ENCODE measurements at places on chromosomes 4 and X.

DNA sequence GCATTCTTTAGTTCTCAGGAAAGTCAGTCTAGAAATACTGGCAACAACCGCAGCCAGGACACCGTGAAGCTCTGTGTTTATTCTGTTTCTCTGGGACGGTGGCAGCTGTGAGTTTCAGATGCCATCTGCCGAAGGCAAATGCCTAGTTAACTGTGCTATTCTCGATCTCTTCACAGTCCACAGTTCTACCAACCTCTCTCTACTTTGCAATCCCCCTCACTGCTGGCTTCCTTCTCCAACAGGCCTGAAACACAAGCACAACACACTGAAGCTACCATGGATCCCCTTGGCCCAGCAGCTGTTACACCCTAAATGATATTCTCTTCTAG lies 118.8 kb downstream of the ZNF827 start:
- no peak for DNase-seq

DNA sequence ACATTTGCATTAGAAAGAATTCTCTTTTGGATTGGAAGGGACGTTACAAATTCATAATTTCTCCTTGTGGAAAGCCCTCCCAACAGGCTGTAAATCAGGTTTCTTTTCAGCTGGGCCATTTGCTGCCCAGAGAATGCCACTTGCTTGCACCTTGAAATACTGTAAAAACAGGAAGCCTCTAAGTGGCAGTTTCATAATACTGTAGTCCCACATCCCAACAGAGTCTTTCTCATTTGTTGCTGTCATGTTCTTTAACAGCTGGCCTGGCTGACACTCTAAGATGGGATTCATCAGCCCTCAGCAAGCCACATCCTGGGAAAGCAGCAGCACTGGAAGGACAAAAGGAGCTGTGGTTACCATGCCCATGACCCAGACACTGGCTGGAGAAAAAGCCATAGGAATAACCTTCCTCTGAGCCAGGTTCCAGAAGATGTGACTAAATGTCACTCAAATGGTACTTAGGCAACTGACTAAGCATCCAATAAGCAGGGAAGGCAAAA lies 221.9 kb upstream of the MBNL3 start:
- DNase-seq: no peak

GRCh38 chr4:53059871-53060270 lies 197.8 kb downstream of the RASL11B start:
- no peak for DNase-seq

DNA sequence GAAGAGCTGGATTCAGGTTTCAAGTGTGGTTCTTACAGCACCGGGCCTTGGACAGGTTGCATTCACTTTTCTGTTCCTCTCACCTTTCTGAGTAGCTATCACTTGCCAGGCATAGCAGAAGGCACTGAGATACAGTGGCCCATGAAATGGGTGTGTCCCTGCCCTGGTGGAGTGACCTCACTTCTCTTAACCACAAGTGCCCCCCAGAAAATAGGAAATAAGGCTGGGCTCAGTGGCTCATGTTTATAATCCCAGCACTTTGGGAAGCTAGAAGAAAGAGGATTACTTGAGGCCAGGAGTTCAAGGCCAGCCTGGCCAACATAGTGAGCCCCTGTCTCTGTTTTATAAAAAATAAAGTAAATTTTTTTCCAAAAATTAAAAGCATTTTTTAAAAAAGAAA lies 101.7 kb upstream of the KIT start:
- DNase-seq: no peak

DNA sequence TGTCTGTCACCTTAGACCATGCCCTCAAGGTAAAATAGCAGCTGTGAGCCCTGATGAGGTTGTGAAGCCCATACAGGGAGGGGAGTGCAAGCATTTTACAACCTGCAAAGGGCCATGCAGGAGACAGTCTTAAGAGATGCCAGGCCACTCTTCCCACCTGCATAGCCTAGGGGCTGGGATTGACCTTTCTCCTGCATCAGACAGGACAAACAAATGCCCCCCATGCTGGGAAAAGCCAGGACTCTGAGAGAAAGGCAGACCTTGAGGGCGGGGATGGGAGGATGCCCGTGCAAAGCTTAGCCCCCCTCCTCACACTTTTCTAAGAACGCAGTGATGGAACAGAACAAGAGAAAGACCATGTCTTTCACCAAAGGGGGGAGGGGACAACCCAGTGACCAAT lies 137.9 kb upstream of the MAMLD1 start:
- no peak for DNase-seq

- DNase-seq: peak; percentile 68
Observed at GRCh38 chrX:56733459-56734046, 4.5 kb downstream of the NBDY start.

- peak; percentile 47 for DNase-seq
Observed at GRCh38 chr4:173025131-173025530, 143.5 kb upstream of the GALNT7 start.

- no peak for DNase-seq
Observed at GRCh38 chrX:46637938-46638337, 64.4 kb downstream of the CHST7 start.

DNA sequence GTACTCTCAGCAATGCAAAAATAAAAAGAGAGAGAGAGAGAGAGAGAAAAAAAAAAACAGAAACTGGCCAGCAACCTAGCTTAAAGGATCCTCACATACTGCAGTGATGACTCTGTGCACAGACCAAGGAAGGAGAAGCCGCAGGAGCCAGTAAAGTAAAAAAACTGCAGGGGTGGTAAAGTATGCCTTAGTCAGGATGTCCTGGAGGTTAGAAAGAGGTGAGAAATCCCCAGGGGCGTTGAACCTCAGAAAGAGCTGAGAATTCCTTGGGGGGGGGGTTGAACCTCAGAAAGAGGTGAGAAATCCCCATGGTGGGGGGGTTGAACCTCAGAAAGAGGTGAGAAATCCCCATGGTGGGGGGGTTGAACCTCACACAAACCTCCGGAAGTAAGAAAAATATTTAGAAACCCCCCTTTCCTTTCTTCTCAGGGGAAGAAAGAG lies 48.0 kb downstream of the MAGEA9 start:
- peak; percentile 68 for DNase-seq

DNA sequence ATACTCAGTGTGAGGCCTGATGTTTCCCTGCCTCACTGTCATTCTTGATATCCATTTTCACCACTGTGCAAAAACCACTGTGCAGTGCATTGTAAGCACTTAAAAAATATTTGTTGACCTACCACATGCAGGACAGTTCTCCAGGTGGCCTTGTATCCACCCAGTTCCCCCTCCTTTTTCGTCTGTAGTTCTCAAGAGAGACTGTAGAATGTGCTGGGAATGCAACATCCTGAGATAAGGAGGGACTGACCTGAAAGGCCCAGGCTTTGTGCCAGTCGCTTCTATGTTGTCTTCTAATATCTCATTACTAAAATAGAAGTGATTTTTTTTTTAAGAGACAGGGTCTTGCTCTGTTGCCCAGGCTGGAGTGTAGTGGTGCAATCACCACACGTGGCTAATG lies 21.7 kb upstream of the PAQR3 start:
- no peak for DNase-seq

- DNase-seq: no peak
Observed at GRCh38 chr4:3250956-3251690, 2.2 kb downstream of the MSANTD1 start.

DNA sequence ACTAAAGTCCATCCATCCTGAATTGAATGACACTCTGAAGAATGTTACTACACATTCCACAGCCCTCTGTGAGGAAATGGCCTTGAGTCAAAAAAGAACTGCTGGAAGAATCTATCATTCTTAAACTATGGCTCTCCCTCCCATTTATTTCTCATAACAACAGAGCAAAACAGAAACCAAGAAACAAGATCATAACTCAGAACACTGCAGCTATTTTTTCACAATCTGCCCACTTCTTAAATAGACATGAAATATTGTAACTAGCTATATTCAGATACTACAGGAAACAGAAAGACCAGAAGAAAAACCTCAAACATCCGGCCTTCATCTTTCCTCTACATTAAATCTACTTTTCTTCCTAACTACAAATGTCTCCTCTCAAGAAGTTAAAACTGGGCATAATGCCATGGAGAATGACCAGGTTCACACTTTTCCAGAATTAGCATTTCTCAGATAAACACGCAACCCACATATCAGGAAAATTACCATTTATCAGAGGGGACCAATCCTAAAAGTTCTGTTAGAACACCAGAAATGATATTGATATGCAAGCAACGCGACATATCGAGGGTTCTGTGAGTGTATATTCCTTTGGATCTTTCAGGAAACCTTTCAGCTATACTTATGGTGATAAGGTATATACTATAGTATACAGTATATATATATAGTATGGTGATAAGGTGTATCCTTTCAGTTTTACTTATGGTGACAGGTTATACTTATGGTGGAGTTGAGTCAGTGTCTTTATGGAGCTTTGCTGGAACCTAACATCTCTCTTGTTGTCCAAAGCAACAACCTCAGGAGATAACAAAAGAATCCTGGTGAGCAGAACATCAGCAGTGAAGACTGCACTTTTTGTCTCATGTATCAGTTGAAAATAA lies 60.4 kb upstream of the IRF2 start:
- no peak for DNase-seq

GRCh38 chrX:924017-924416 lies 288.4 kb downstream of the CRLF2 start:
- DNase-seq: no peak

- no peak for DNase-seq
Observed at GRCh38 chr4:187065396-187065795, 341.7 kb upstream of the FAT1 start.

DNA sequence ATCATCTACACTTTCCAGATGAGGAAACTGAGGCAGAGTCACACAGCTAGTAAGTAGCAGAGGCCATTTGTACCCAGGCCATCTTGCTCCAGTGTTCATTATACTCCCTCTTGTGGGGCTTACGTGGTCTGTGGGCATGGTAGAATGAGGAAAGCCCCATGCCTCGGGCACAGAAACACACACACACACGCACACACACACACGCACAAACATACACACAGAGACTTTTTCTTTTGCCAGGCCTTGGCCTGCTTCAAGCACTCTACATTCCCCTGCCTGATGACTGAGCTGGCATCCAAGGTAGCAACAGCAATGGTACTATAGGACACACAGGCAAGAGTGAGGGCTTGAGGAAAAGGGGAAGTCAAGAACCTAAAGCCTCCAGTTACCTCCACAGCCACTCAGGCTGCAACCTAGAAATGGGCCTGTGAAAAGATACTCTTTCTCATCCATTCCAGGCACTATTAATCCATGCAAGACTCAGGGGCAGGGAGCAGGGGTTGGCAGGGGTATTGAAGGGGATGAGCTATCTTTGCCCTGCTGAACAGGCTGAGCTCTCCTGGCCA lies 43.6 kb downstream of the STARD8 start:
- no peak for DNase-seq

- no peak for DNase-seq
Observed at GRCh38 chr4:54513741-54514140, 144.0 kb upstream of the KIT start.

- no peak for DNase-seq
Observed at GRCh38 chrX:150236327-150236726, 126.8 kb upstream of the MAMLD1 start.

DNA sequence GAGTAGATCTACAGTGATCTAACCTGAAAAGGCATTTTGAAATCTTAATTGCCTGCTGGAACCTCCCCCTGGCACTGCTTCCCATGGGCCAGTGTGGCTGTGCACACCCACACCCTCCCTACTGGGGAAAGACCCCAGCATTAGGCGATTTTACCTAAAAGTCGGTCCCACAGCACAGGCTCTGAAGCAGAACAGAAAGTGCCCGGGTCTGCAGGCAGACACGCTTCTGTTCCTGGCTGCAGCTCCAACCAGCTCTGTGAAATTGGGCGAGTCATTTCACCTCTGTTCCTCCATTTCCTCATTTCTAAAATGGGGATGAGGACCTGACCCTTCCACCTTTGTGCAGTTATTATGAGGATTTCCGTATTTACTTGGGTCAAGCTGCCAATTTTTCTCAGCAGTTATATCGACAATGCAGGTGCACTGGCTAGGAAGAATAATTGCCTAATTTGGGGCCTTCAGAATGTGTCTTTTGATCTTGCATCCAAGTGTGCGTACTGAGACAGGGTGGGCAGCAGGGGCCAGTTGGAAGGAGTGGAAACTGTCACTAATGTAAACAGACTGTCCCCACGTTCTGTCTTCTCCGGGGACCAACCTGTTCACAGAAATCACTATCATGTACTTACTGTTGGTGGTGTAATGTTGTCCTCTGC lies 7.1 kb downstream of the KLF3 start:
- no peak for DNase-seq

DNA sequence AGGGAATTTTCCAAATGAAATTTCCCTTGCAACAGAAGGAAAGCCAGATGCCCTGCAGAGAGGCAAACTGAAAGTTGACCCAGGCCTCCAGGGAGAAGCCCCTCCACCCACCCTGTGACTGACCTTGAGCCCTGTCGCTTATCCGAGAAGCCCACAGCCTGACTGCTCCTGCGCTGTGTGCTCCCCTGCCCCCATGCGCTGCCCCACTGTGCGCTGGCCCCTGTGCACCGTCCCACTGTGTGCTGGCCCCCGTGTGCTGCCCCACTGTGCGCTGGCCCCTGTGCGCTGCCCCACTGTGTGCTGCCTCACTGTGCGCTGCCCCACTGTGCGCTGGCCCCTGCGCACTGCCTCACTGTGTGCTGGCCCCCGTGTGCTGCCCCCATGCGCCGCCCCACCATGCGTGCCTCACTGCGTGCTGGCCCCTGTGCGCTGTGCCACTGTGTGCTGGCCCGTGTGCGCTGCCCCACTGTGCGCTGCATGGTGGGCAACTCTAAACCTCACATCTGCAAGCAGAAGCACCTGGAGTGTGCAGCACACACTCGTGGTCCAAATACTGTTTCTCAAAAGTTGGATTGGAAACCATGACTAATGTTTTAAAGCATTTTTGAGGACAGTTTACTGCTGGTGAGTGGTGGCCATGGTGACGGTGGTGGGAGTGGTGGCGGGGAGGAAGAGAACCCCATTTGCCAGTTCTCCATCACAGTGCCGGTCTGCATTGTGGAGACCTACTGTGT lies 8.3 kb upstream of the GRPEL1 start:
- no peak for DNase-seq

GRCh38 chr4:42360256-42360669 lies 37.0 kb upstream of the SHISA3 start:
- DNase-seq: no peak

DNA sequence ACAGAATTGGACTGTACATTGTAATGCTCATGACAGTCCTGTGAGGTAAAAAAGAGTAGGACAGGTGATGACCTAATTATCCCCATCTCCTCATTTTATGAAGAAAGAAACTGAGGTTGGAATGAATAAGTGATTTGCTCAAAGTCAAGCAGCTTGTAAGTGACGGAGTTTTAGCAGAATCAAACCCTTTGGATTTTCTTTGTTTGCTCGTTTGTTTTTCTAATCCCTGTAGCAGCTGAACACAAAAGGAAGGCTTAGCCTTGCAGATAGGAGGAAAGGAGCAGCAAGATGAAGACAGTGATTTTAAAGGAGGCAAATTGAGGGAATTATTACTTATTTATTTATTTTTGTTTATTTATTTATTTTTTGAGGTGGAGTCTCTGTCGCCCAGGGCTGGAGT lies 528.4 kb upstream of the AMOT start:
- DNase-seq: no peak

- no peak for DNase-seq
Observed at GRCh38 chr4:167111622-167112021, 122.7 kb downstream of the SPOCK3 start.

- DNase-seq: no peak
Observed at GRCh38 chr4:169399976-169400767, 129.4 kb upstream of the SH3RF1 start.

GRCh38 chr4:86759298-86759697 lies 89.9 kb downstream of the SLC10A6 start:
- DNase-seq: no peak

GRCh38 chrX:46710425-46710824 lies 48.5 kb downstream of the SLC9A7 start:
- DNase-seq: no peak
